ENCODE measurements at places on chromosomes 16 and 17.

DNA sequence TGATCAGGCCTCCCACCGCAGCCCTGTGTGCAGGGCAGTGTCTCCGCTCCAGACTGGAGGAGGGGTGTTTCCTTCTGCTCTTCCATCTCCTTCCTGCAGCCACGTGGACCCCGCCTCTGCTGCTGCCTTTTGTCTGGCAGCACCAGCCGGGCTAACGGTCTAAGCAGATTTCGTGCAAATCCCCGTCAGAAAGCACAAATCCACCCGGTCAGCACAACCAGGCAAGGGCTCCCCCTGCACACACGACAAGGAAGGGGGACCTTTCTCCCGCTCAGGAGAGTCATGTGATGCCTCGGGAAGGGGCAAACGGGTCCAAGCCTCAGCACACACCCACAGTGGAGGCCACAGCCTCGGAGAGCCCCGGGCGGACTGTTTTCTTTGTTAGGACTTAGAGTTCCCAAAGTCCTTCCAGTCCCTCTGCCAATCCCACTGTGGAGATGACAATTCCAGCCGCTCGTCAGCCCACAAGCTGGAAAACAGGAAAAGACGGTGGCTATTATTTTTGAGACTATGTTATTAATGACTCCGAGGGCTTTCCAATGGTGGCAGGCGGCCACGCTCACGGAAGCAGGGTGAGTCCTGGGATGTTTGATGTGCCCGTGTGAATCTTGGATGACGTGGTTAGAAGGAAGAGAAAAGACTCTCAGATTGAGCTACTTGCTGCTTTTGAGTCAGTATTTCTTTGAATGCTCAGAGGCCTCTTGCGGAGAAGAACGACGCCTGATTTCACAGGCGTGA, 22.5 kb upstream of the MEAK7 start:
- DNase-seq: no peak

DNA sequence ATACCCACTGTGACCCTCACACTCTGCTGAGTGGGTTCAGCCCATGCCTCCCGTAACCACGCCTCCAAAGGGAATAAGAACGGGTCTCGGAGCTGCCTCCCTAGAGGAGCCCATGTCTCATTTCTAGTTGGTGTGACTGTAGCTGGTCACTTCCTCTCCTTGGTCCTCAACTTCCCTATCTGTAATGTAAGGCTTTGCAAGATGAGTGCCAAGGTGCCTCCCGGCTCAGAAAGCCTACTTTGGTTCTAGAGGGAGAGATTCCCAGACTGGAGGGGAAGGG, 20.8 kb downstream of the C16orf74 start:
- DNase-seq: no peak

GRCh38 chr17:58755269-58755576, 431 bp upstream of the PPM1E start:
- DNase-seq: no peak

DNA sequence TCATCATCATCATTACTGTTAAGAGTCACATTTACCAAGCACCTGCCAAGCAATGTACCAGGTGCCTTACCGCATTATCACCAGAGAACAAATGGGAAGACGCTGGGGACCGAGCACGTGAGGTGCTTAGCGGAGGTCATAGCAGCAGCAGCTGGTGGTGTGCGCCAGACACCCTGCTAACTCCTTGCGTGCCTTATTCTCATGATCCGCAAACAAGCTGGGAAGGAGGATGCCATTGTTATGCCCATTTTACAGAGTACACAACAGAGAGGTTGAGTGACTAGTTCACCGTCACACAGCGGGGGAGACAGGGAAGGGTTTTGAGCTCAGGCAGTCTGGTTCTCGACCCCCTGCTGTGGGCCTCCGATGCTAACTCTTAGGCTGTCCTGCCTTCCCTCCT, 7.3 kb downstream of the ATP2A3 start:
- no peak for DNase-seq

- no peak for DNase-seq
Measured at GRCh38 chr16:66491716-66492064, 58.2 kb downstream of the TK2 start.

DNA sequence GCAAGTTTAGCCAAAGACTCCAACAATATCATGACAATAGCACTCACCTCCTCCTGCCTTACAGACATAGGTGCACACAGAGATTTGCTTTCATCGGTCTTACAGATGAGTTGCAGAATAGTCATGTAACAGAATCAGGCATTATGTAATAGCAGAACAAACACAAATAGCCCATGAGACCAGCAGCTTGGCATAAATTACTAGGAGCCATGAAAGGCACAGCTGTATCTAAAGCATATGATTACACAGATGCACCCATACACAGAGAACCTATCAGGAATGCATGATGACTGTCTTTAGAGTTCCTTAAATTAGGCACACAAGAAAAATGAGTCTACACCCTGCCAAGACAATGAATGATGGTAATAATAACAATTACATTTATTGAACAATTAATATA, 342.0 kb upstream of the XYLT1 start:
- DNase-seq: no peak

DNA sequence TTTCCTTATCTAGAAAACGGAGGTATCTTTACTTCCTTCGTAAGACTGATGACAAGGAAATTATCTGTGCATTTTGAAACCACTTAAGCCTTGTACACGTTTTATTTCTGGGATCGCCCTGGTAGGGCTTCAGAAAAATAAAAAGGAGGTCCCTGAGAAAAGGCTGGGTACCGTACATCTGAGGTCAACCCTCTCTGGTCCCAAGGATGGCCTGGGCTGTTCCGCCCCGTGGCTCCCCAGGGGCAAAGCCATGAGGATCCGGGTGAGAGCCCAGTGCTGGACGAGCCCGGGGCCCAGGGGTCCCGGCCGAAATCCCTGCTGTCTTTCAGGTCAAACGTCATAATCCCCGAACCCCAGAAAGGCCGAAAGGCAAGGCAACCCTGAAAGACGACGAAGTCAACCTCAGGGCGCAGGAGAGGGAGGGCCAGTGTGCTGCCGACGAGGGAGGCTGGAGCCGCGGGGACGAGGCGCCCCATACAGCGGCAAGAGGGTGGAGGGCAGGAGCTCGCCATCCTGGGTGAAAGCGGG, 656 bp upstream of the FUS start:
- no peak for DNase-seq

GRCh38 chr17:64401244-64401860, 10.7 kb upstream of the PECAM1 start:
- DNase-seq: no peak

GRCh38 chr16:82452004-82452756, 174.6 kb upstream of the CDH13 start:
- DNase-seq: no peak

GRCh38 chr16:629833-630248, 944 bp upstream of the WFIKKN1 start:
- no peak for DNase-seq
